ENCODE measurements at places on chromosomes 3 and 15. TPM values are rescaled to one million over a fixed set of nuclear protein-coding genes. Genes with fewer than 3 reads are reported as not detected.

Gene BCL2A1
- 2.7 TPM for polyA plus RNA-seq

Gene RBP2
- polyA plus RNA-seq = not detected

Gene RAB6B
- 2.3 TPM for polyA plus RNA-seq

Gene CPA3
- polyA plus RNA-seq = not detected

Gene FAIM
- polyA plus RNA-seq = 5.7 TPM

Gene SLC38A3
- 0.11 TPM for polyA plus RNA-seq

Gene IL12A
- 3.6 TPM for polyA plus RNA-seq

Gene B3GNT5
- 2.9 TPM for polyA plus RNA-seq

Gene HDGFL3
- 71.6 TPM for polyA plus RNA-seq

Gene CTNNB1
- 453 TPM for polyA plus RNA-seq

Gene DLEC1
- 0.06 TPM for polyA plus RNA-seq

Gene KNG1
- not detected for polyA plus RNA-seq

Gene ATP8B4
- 1.0 TPM for polyA plus RNA-seq

Gene NOX5
- 0.15 TPM for polyA plus RNA-seq

Gene CCDC71
- polyA plus RNA-seq = 27.7 TPM

Gene CYP11A1
- 0.14 TPM for polyA plus RNA-seq

Gene RNF7
- 113 TPM for polyA plus RNA-seq

Gene INKA1
- polyA plus RNA-seq = 1.9 TPM

Gene ENTPD3
- not detected for polyA plus RNA-seq

Measured in AG04450 (cell line).